Stimulated activated CD8-positive, alpha-beta memory T cell treated with anti-CD3 and anti-CD28 coated beads, Interleukin-4, amount 100 ng/mL, for 4 hours (primary cell): ENCODE measurements at places on chromosomes 1 and 21.

GRCh38 chr1:95809391-95809790 lies 575.4 kb downstream of the RWDD3 start:
- DNase-seq: no peak

GRCh38 chr1:156233426-156234127 lies 8.4 kb upstream of the BGLAP start:
- DNase-seq: no peak

DNA sequence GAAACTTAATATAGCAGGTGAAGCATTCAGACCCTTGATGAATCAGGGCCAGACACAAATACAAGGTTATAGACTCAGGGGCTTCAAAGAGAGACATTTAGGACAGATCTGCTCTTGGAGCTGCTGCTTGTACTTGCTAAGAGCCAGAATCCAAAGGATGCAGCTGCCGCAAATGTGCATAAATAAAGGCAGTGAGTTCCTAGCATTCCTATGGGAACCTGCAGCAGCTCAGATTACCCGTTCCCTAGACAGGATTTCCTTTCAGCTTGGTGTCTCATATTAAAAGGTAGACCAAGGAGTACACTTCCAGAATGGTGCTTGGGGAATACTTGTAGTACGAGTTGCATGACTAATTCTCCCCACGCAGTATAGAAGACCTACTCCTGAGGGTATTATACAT lies 9.7 kb upstream of the LRRC53 start:
- no peak for DNase-seq

- DNase-seq: no peak
Observed at GRCh38 chr21:15250384-15250783, 185.6 kb upstream of the NRIP1 start.

DNA sequence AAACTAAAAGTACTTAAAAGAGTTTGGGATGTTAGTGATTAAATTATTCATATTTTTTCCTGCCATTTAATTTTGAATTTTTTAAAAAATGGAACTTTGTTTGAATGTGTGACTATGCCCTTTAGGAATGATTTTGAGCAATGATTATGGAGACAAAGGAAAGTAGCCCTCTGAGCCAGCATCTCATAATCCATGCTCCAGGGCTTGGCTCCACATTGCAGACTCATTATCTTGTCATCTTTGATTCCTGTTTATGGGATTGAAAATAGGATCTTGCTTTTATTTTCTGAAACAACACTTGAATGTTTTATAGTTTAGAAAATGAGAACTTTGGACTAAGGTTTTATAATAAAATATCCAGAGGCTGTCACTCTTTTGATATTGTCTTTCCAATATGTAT lies 14.5 kb downstream of the AXDND1 start:
- DNase-seq: no peak

GRCh38 chr21:36508948-36509347 lies 29.0 kb upstream of the CLDN14 start:
- DNase-seq: no peak
